ENCODE measurements at places on chromosomes 2 and 18.
A peak's percentile ranks its signal among the peaks of the same experiment; 100 is the strongest.

GRCh38 chr2:105744091-105744908 lies 412 bp upstream of the NCK2 start:
- peak; percentile 91 for DNase-seq

DNA sequence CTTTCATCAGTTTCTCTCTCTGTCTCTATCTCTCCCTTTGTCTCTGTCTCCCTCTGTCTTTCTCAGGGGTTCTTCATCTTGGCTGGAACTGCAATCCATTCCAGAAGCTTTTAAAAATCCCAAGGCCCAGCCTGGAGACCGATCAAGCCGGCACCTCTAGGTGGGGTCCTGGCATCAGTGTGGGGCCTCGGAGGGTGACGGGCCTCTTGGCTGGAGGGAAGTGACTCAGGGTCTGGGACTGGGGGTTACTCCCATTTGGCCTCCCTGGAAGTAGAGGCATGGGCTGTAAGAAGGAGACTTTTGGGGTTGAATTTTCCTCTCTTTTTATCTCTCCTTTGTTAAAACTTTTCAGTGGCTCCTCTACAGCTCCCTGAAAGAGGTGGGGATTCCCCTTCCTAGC lies 52.8 kb upstream of the OTOF start:
- DNase-seq = no peak

GRCh38 chr2:171260471-171261424 lies 100.1 kb upstream of the TLK1 start:
- peak; percentile 43 for DNase-seq

DNA sequence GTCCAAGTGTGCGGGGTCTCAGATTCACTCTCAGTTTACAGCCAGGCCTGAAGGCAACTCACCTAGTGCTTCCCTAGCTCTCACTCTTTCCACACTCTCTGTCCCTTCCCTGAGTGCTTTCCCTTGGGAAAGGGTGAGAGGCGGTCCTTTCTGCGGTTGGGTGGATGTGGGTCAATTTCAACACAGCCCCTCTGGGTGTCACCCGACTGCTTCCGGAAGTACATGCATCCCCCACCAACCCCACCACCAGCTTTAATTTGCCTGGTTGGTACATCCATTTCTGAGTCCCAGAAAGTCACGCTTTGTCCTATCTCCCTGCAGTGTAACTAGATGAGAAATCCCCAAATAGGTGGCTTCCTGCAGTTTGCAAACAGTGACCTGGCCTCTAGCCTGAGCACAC lies 307.3 kb upstream of the MEIS1 start:
- no peak for DNase-seq

- no peak for DNase-seq
Measured at GRCh38 chr2:225002656-225003045, 39.6 kb downstream of the DOCK10 start.

GRCh38 chr2:120796094-120796493 lies 60.4 kb downstream of the GLI2 start:
- DNase-seq = no peak

DNA sequence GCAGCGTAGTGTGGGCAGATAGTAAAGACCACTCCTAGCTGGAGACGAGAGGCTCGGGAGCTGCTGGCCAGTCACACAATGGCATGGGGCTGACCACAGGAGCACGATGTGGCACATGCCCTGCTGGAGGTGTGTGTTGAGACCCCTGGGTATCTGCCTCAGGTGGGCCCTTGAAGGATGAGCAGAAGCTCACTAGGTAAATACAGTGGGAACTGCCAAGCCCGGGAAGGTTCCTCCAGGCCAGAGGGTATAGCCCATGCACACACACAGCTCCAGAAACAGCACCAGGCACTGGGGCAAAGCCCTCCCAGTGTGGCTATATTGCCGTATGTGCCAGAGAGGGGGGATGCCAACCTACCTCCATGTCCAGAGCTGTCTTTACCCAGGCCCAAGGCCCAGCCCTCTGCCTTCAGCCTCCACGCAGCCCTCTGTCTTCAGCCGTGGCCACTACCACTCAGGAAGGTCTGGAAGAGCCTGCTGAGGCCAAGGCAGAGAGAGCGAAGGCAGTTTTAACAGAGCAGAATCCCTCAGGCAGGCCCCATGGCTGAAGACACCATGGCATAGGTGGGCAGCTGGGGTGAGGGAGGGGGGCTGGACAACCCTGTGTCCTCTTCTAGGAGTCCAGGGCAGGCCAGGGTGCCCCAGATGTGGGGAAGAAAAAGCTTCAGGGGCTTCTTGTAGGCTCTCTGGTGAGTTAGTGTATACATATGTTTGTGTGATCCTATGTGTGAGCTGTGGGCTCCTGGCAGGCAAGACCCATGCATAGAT lies 7.0 kb upstream of the ARID5A start:
- DNase-seq = no peak

- no peak for DNase-seq
Measured at GRCh38 chr2:177264209-177264692, 276 bp downstream of the NFE2L2 start.

GRCh38 chr2:218517434-218518206 lies 50.5 kb downstream of the USP37 start:
- DNase-seq = peak; percentile 46

DNA sequence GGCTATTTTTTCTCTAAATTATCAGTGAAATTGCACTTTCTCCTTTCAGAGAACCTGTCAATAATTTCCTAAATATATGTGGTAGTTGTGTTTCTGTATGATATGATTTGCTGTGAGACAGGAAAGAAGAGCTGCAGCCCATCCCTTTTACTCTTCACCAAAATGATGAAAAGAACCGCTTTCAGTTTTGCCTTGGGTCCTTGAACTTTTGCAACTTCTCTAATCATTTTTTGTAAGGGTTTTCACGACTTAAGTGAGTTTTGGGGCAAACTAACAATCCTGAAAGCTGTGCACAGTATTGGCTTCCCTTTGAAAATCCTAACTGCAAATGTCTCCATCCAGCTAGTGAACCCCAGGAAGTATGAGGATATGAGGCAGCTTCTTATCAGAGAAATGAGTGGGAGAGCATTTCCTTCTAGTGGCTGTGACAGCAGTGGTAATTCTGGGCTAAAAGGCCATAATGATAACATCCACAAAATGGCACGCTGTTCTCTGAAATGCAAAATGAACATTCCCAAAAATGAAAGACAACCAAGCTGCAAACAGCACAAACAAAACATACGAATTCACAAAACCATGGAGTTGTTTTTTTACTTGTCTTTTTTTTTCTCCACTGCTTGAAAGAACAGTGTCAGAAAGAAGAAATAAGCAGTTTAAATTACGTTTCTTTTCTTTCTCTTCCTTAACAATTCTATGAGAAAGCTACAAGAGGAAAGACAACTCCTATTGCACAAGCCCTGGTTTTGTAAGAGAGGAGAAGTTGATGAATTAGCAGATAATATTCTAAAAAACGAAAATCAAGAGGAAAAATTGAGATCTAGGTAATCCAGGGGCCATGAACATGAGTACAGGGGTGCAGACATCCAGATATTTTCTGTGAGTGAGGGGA lies 1291.6 kb upstream of the ZEB2 start:
- no peak for DNase-seq

- DNase-seq = no peak
Measured at GRCh38 chr2:166458674-166459073, 35.4 kb downstream of the SCN7A start.

DNA sequence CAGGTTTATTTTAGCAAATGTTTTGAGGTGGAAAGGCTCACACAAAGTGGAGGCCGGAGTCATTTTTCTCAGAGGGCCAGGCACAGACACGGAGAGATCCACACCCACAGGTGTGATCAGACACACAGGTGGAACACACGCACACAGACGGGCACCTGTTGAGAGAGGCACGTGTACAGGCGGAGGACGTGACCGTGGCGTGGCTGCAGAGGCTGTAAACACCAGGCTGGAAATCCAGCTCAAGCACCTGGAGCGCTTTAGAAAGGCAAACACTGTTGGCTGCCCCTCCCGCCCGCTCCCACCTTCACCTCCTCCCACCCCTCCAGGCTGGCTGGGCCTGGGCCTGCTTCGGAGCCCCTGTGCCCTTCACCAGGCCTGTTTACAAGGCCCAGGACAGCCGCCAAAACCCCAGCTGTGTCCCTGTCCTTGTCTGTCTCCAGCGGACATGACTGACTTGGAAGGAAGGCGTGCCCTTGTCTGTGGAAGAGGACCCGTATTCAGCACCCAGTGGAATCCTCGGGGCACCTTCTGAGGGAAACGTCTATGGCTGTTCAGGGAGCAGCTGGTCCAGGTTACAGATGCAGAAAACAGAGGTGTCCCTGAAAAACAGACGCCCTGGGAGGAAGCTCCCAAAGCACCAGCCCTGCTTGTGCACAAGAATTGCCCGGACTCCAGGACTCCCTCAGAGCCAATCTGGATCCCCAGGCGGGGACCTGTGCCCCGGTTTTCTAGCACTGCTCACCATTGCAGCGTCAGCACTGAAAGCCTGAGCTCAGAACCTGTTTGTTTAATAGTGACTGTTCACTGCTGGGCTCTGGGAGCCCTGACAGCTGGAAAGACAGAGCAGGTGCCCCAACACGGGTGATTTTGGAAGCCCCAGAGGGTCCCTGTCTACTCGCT lies 134.3 kb upstream of the HAAO start:
- DNase-seq = no peak

- DNase-seq = no peak
Measured at GRCh38 chr2:230619491-230619890, 93.2 kb upstream of the CAB39 start.

- DNase-seq = no peak
Measured at GRCh38 chr2:37523814-37524362, 147.6 kb downstream of the CDC42EP3 start.

DNA sequence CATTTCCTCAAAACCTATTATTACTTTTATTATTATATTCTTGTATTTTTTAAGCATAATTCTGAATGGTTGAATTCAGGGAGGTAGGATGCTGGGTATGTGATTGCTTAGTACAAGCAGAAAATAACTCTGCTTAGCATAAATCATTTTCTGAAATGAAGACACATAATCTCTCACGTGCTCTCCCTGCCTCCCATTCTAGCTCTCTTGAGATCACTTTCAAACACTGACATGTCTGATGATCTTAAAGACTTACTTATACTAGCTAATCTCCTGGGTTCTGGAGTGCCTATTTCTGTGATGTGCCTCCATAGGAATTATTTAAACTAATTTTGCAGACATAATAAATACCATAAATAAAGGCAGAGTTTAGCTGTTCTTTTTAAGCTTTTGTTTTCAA lies 1136.0 kb downstream of the SUCLG1 start:
- DNase-seq = no peak

DNA sequence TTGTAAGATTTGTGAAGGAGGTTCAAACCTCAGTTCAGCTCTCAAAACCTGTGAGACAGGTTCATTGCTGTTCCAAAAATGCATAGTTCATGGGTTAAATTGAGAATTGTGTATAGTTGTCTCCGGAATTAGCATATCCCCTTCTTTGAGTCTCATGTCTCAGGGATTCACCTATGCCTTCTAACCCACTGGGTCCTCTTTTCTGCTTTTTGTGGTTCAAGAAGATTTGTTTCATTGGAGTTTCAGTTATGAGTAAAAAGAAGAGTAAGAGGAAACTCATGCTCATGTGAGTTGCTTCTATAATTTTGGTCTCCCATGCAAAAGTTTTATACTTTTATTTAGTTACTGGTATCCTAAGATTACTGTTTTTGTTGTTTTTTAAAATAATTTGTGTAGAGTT lies 1219.8 kb upstream of the ZEB2 start:
- no peak for DNase-seq

DNA sequence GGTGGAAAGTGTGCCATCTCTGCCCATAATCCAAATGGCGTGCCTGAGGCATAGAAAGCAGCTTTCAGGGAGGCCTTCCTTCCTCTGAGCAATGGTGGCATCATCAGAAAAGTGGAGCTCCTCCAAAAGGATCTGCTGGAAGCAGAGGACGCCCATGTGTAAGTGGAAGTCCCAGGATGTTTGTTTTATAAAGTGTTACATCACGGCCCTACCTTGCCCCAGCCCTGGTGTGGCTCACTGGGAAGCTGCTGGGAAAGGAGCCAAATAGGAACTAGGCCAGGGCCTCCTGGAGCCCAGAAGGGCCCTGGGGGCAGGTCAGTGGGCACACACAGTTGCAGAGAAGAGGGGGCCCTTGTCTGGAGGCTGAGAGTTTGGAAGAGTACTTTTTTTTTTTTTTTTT lies 4.2 kb upstream of the ODC1 start:
- DNase-seq = no peak

DNA sequence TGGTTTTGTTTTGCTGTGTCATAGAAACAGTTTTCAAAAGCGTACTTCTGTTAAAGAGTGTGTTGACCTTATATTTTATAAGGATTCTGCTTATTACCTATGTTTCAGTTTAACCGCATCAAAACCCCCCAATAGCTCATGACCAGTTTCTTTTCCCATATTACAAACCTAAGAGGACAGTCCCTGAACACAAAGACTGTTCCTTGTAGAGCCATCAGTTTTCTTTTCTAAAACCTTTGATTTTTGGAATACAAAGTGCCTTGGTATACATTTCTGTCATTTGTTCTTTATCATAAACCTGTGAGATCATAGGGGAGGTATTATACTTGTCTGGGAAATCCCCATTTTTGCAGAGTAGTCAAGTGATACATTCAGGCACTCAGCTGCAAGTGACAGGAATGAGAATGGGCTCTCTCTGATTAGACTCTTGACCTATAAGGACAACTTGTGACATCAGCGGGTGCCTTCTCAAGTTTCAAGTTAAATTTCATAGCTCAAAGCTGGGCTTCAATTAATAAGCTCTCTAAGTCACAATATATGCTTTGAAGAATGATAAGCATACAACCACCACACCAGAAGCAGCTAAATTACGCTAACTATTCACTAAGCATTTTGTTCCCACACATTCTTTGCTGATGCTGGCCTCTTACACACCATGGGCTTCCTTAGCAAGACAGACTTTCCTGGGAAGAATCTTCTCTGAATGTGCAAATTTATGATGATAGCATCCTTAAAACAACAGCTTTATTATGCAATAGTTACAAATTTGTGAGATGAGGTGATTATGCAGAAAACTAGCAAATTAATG lies 97.5 kb upstream of the CD302 start:
- DNase-seq = peak; percentile 38

DNA sequence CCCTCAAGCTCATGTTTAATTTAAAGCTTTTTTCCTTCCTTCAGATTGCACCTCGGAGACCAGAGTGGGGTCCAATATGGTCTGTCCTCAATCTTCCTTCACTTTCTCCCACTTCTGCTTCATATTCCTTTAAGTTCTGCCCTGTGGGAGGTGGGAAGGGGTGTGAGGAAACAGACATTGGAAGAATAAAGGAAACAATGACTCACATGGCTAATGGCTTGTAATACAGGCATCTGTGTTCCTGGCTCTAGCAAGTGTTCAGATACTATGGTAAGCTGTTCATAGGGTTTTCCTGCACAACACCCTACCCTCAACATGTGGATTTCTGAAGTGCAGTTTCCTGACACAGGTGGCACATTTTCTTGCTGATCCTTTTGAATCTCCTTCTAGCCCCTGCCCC lies 209.5 kb downstream of the PIK3C3 start:
- no peak for DNase-seq

- no peak for DNase-seq
Measured at GRCh38 chr2:204535356-204535755, 9.9 kb upstream of the PARD3B start.

Measured in GM10248 (cell line).